ENCODE measurements at places on chromosomes 4 and X. TPM values are rescaled to one million over a fixed set of nuclear protein-coding genes. Genes with fewer than 3 reads are reported as not detected.

IL13RA1 gene
- 67.4 TPM for total RNA-seq

FRMD7 gene
- total RNA-seq: 0.26 TPM

TMSB4X gene
- total RNA-seq: 17,013 TPM

TMEM271 gene
- not detected for total RNA-seq

TMEM35A gene
- total RNA-seq: 11.6 TPM

NSG1 gene
- under 0.01 TPM for total RNA-seq

ZC4H2 gene
- 4.5 TPM for total RNA-seq

HSFX3 gene
- total RNA-seq: not detected

GALNTL6 gene
- under 0.01 TPM for total RNA-seq

- H3K27me3 ChIP-seq: no peaks in the 10 kb centered on the region
- H3K4me1 ChIP-seq: no peaks in the 10 kb centered on the region
- no peak for DNase-seq
- no peak overlapping the region for H3K4me3 ChIP-seq
- no peaks in the 10 kb centered on the region for H3K36me3 ChIP-seq
Observed at GRCh38 chr4:146661367-146661766, 22.7 kb downstream of the POU4F2 start.

DNA sequence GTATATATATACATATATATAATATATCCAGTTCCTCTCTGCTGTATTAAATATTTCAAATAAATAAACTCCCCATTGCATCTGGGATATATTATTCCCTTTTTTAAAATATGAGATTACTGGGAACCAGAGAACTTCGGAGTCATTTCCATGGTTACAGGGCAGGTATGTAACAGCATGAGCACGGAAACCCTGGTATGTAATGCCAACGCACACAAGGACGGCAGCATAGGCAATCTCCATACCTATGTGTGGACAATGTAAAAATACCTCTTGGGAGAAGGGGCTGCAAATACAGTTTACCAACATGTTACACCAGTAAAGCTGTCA lies 62.8 kb downstream of the NUDT10 start:
- DNase-seq: no peak
- H3K4me1 ChIP-seq: no peaks in the 10 kb centered on the region
- no peaks in the 10 kb centered on the region for H3K27me3 ChIP-seq
- peak overlapping the region; percentile 51 for H3K4me3 ChIP-seq
- H3K27ac ChIP-seq: no peak overlapping the region

GRCh38 chrX:103446665-103447302 lies 70.4 kb downstream of the BEX3 start:
- H3K27ac ChIP-seq: no peak overlapping the region
- no peak for DNase-seq
- no peaks in the 10 kb centered on the region for H3K27me3 ChIP-seq
- H3K36me3 ChIP-seq: no peaks in the 10 kb centered on the region

DNA sequence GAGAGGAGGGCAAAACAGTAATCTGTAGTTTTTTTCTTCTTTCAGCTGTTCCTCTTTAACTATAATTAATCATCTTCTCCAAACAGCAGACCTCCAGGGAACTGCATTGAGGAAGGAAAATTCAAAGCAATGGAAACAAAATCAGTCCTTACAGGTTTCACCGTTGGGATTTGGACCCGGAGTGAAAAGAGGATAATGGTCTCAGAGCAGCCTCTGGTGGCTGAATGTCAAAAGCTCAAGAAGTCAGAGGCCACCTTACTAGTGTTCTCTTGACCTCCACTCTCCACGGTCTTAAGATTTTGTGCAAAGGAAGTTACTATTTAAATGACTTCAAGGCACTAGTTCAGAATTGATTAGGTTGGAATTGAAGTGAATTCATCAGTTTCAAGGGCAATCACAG lies 16.0 kb upstream of the MID1 start:
- no peaks in the 10 kb centered on the region for H3K27me3 ChIP-seq
- peaks cover 2% of the 10 kb centered on the region for H3K4me1 ChIP-seq
- H3K36me3 ChIP-seq: no peaks in the 10 kb centered on the region
- no peak overlapping the region for H3K4me3 ChIP-seq
- peak; percentile 78 for DNase-seq

DNA sequence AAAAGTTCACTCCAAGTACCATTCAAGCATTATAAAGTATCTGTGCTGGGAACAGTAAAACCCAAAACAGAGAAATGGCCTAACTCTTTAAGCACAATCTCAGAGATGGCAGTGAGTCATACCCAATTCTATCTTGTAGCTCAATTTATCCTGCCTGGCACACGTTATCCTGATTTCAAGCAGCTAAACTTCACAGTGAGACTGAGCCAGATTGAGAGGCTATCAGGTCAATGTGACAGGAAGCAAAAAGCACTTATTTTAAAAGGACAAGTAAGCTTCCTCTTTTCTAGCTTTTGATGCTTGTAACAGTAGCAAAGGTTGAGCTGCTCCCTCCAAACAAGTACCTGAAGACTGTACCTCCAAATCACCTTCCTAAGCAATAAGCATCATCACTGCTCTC lies 324.9 kb downstream of the NAF1 start:
- H3K4me1 ChIP-seq: no peaks in the 10 kb centered on the region
- H3K27ac ChIP-seq: no peak overlapping the region
- H3K4me3 ChIP-seq: no peak overlapping the region
- H3K36me3 ChIP-seq: no peaks in the 10 kb centered on the region

- no peaks in the 10 kb centered on the region for H3K27me3 ChIP-seq
- H3K4me1 ChIP-seq: no peaks in the 10 kb centered on the region
- no peaks in the 10 kb centered on the region for H3K36me3 ChIP-seq
- no peak overlapping the region for H3K27ac ChIP-seq
- DNase-seq: no peak
Observed at GRCh38 chrX:39067866-39068265, 266.6 kb downstream of the MID1IP1 start.

- H3K4me3 ChIP-seq: no peak overlapping the region
- H3K36me3 ChIP-seq: no peaks in the 10 kb centered on the region
- no peaks in the 10 kb centered on the region for H3K4me1 ChIP-seq
- DNase-seq: no peak
Observed at GRCh38 chr4:40536032-40536431, 93.6 kb downstream of the RBM47 start.

- H3K36me3 ChIP-seq: peaks cover 7% of the 10 kb centered on the region
- H3K27me3 ChIP-seq: no peaks in the 10 kb centered on the region
- DNase-seq: no peak
- no peak overlapping the region for H3K4me3 ChIP-seq
Observed at GRCh38 chr4:183447646-183448045, 3.2 kb downstream of the CDKN2AIP start.

- no peak for DNase-seq
- no peak overlapping the region for H3K27ac ChIP-seq
- H3K4me3 ChIP-seq: no peak overlapping the region
Observed at GRCh38 chr4:41534404-41534803, 3.6 kb upstream of the LIMCH1 start.

DNA sequence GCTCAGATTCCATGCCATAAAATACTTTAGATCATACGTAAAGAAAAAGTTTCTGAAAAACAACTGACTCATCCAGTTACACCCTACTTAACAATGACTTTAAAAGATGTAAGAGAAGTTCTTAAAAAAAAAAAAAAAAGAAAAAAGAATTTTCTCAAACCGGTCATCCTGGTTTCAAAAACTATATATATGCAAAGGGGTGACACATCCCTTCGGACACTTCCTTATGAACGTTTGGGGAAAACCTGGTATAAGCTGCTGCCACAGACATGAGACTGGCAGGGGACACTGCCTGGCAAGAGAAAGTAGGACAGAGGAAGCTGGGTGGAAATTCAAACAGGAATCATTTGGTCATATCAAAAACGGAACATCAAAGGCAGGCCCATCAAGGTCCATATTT lies 81.2 kb upstream of the PRSS48 start:
- no peaks in the 10 kb centered on the region for H3K27me3 ChIP-seq
- no peaks in the 10 kb centered on the region for H3K36me3 ChIP-seq
- H3K4me3 ChIP-seq: no peak overlapping the region

DNA sequence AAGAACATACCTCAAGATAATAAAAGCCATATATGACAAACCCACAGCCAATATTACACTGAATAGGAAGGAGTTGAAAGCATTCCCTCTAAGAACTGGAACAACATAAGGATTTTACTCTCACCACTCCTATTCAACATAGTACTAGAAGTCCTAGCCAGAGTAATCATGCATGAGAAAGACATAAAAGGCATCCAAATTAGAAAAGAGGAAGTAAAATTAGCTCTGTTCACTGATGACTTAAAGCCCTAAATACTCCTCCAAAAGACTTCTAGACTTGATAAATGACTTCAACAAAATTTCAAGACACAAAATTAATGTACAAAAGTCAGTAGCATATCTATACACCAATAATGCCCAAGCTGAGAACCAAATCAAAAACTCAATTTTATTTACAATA lies 235.7 kb downstream of the NKX6-1 start:
- no peaks in the 10 kb centered on the region for H3K4me1 ChIP-seq
- no peak for DNase-seq
- H3K27ac ChIP-seq: no peak overlapping the region
- H3K27me3 ChIP-seq: no peaks in the 10 kb centered on the region
- H3K4me3 ChIP-seq: no peak overlapping the region
- no peaks in the 10 kb centered on the region for H3K36me3 ChIP-seq

- H3K4me3 ChIP-seq: no peak overlapping the region
- H3K27me3 ChIP-seq: no peaks in the 10 kb centered on the region
- DNase-seq: no peak
- H3K27ac ChIP-seq: no peak overlapping the region
- no peaks in the 10 kb centered on the region for H3K36me3 ChIP-seq
Observed at GRCh38 chrX:23926015-23926414, 18.2 kb downstream of the CXorf58 start.

GRCh38 chr4:17763416-17763815 lies 18.0 kb downstream of the FAM184B start:
- no peak overlapping the region for H3K4me3 ChIP-seq
- no peaks in the 10 kb centered on the region for H3K4me1 ChIP-seq
- H3K27me3 ChIP-seq: no peaks in the 10 kb centered on the region

DNA sequence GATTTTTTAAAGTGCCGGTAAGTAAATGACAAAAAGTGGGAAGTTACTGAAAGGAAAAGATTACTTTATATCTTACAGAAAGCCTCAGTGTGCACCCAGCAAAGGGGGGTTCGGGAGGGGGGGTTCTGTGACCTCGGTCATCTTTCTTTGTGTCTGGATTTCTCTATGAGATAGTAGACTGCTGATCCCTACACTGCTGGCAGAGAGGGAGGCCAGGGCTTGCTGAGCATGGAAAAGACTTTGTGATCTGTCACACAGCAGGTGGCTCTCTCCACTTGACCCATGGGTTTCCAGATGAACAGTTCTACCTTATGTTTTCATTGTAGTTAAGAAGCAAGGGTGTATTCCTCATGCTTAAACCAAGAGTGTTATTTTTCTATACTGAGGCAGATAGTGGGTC lies 475.6 kb downstream of the PCDH10 start:
- H3K36me3 ChIP-seq: no peaks in the 10 kb centered on the region
- no peaks in the 10 kb centered on the region for H3K4me1 ChIP-seq
- H3K4me3 ChIP-seq: no peak overlapping the region
- H3K27ac ChIP-seq: no peak overlapping the region

All from fibroblast of lung (primary cell).